Left ventricle myocardium inferior (tissue), 1 donor: ENCODE measurements at places on chromosomes 3 and 15. TPM values are rescaled to one million over a fixed set of nuclear protein-coding genes. Genes with fewer than 3 reads are reported as not detected.

Gene POTEB3
- total RNA-seq = not detected

Gene BNC1
- total RNA-seq = 0.11 TPM

Gene SOX14
- total RNA-seq = not detected

Gene SCN10A
- 0.19 TPM for total RNA-seq

Gene FSD2
- total RNA-seq = 108 TPM

Gene DNAH12
- total RNA-seq = 0.16 TPM

Gene CCR5
- 0.22 TPM for total RNA-seq

Gene XCR1
- not detected for total RNA-seq
